Activated CD4-positive, alpha-beta memory T cell treated with anti-CD3 and anti-CD28 coated beads, Interleukin-2, amount 10 ng/mL, durations not matched to agents 7 days and 5 days (primary cell): ENCODE measurements at places on chromosomes 3 and 15. TPM values are rescaled to one million over a fixed set of nuclear protein-coding genes. Genes with fewer than 3 reads are reported as not detected.

The TRH gene
- not detected for total RNA-seq

The THPO gene
- not detected for total RNA-seq

The GHSR gene
- total RNA-seq = not detected

The RETNLB gene
- not detected for total RNA-seq

The LMAN1L gene
- 0.63 TPM for total RNA-seq

The MAN2C1 gene
- 196 TPM for total RNA-seq

The PDE12 gene
- total RNA-seq = 25.9 TPM

GRCh38 chr15:43105077-43105736, 631 bp downstream of the UBR1 start:
- H3K4me1 ChIP-seq = peaks cover 48% of the 10 kb centered on the region
- H3K27me3 ChIP-seq = no peaks in the 10 kb centered on the region
- peak overlapping the region; percentile 96 for H3K4me3 ChIP-seq
- H3K36me3 ChIP-seq = peaks cover 45% of the 10 kb centered on the region
- DNase-seq = peak; percentile 46

- H3K4me1 ChIP-seq = no peaks in the 10 kb centered on the region
- DNase-seq = no peak
- no peak overlapping the region for H3K27ac ChIP-seq
Measured at GRCh38 chr15:25890529-25890928, 27.4 kb upstream of the ATP10A start.

GRCh38 chr3:10277115-10277625, 15.6 kb downstream of the GHRL start:
- no peak overlapping the region for H3K27ac ChIP-seq
- no peak for DNase-seq
- H3K4me1 ChIP-seq = peaks cover 52% of the 10 kb centered on the region
- H3K36me3 ChIP-seq = peaks cover 68% of the 10 kb centered on the region

GRCh38 chr15:68770216-68770615, 50.5 kb downstream of the ANP32A start:
- H3K27ac ChIP-seq = no peak overlapping the region
- no peaks in the 10 kb centered on the region for H3K36me3 ChIP-seq
- no peak overlapping the region for H3K4me3 ChIP-seq
- no peaks in the 10 kb centered on the region for H3K4me1 ChIP-seq

DNA sequence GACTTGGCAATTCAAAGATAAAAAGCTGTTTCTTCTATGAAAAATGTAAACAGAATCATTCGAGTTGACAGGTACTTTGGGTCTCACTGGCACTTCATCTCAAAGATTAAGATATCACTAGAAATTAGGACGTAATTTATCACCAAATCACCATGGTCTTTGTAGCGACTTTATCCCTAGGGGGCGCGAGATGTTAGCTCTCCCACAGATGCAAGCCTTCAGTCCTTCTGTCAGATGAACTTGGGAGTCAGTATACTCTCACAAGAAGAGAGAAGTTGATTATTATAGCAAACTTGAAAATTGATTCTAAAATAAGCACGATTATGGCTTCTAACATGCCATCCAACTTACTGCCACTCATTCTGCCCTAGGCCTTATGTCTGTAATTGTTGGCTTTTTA, 150.3 kb downstream of the ALCAM start:
- H3K4me3 ChIP-seq = no peak overlapping the region
- no peak for DNase-seq
- H3K27ac ChIP-seq = no peak overlapping the region
- no peaks in the 10 kb centered on the region for H3K27me3 ChIP-seq
- peaks cover 3% of the 10 kb centered on the region for H3K4me1 ChIP-seq

GRCh38 chr3:12661926-12662592, 1.9 kb downstream of the RAF1 start:
- H3K27me3 ChIP-seq = no peaks in the 10 kb centered on the region
- H3K27ac ChIP-seq = peak overlapping the region; percentile 99

DNA sequence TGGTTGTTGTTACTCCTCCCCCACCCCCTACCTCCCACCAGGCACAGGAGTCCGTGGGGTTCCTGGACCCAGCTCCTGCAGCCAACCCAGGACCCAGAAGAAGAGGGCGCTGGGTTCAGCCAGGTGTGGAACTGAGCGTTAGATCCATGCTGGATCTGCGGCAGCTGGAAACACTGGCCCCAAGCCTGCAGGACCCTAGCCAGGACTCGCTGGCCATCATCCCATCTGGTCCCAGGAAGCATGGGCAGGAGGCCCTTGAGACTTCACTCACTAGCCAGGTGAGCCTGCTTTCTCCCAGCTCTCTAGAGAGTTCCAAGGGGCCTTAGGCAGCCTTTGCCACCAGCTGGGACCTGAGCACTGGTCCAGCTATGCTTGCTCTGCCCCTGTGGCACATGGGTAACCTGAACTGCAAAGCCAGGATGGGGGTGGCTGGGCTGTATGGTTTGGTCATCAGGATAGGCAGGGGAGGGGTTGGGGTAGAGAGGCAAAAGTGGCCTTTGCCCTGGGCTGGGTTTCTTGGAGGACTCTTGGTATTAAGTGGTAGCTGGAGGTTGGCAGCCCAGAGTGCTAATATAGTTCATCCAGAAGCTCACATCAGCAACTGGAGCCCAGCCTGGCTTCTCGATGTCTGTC, 7.0 kb upstream of the JMJD7 start:
- no peak overlapping the region for H3K4me3 ChIP-seq
- peaks cover 41% of the 10 kb centered on the region for H3K36me3 ChIP-seq
- no peak overlapping the region for H3K27ac ChIP-seq
- no peak for DNase-seq
- no peaks in the 10 kb centered on the region for H3K27me3 ChIP-seq

DNA sequence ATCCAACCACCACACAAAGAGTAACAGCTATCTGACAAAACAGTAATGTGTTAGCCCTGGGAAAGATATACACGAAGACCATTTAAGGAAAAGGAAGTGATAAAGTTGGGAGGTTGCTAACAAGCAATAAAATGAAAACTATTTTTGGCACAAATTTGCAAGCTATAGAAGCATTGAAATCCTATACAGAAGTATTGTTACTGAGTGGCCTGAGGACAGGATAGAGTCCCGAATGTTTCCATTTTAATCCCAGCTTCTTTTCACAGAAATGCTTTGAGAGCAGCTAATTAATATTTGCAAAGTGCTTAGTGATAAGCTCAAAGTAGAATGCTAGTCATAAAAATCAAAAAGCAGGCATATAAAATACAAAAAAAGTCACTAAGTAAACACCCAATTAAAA, 51.5 kb downstream of the RAD18 start:
- peaks cover 33% of the 10 kb centered on the region for H3K36me3 ChIP-seq
- DNase-seq = no peak
- no peaks in the 10 kb centered on the region for H3K4me1 ChIP-seq

- H3K4me1 ChIP-seq = peaks cover 25% of the 10 kb centered on the region
- peaks cover 55% of the 10 kb centered on the region for H3K36me3 ChIP-seq
- no peaks in the 10 kb centered on the region for H3K27me3 ChIP-seq
- peak; percentile 31 for DNase-seq
Measured at GRCh38 chr3:44992555-44993470, 16.8 kb downstream of the EXOSC7 start.

- peak overlapping the region; percentile 90 for H3K27ac ChIP-seq
- peaks cover 22% of the 10 kb centered on the region for H3K36me3 ChIP-seq
- H3K4me1 ChIP-seq = peaks cover 86% of the 10 kb centered on the region
Measured at GRCh38 chr3:18649666-18650363, 224.7 kb upstream of the SATB1 start.

GRCh38 chr3:190577225-190577624, 63.3 kb downstream of the IL1RAP start:
- DNase-seq = peak; percentile 27
- peaks cover 33% of the 10 kb centered on the region for H3K4me1 ChIP-seq
- no peaks in the 10 kb centered on the region for H3K27me3 ChIP-seq
- no peak overlapping the region for H3K27ac ChIP-seq
- H3K4me3 ChIP-seq = no peak overlapping the region

GRCh38 chr15:74784426-74785193, 2.7 kb downstream of the CSK start:
- no peaks in the 10 kb centered on the region for H3K27me3 ChIP-seq
- DNase-seq = no peak
- H3K4me3 ChIP-seq = peak overlapping the region; percentile 85
- peak overlapping the region; percentile 97 for H3K27ac ChIP-seq
- peaks cover 54% of the 10 kb centered on the region for H3K4me1 ChIP-seq
- H3K36me3 ChIP-seq = peaks cover 74% of the 10 kb centered on the region

GRCh38 chr3:5572168-5572567, 384.7 kb downstream of the EDEM1 start:
- no peak for DNase-seq
- H3K27ac ChIP-seq = no peak overlapping the region
- no peaks in the 10 kb centered on the region for H3K36me3 ChIP-seq

GRCh38 chr3:28376424-28376823, 27.8 kb upstream of the AZI2 start:
- H3K36me3 ChIP-seq = no peaks in the 10 kb centered on the region
- DNase-seq = no peak
- peaks cover 2% of the 10 kb centered on the region for H3K27me3 ChIP-seq
- H3K27ac ChIP-seq = no peak overlapping the region
- no peak overlapping the region for H3K4me3 ChIP-seq

DNA sequence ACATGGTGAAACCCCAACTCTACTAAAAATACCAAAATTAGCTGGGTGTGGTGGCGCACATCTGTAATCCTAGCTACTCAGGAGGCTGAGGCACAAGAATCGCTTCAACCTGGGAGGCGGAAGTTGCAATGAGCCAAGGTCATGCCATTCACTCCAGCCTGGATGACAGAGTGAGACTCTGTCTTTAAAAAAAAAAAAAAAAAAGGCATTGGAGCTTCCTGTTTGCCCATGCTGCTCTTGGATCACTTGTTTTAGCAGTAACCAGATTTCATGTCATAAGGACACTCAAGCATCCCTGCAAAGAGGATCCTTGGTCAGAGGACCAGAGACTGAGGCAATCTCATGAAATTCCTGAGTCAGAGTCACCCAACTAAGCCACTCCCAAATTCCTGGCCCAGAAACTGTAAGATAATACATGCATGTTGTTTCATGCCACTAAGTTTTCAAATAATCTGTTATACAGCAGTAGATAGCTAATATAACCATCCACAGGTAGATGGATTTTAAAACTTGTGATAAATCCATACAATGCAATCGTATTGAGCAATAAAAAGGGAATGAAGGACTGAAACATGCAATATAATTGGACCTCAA, 82.0 kb upstream of the XXYLT1 start:
- H3K4me3 ChIP-seq = no peak overlapping the region
- H3K4me1 ChIP-seq = no peaks in the 10 kb centered on the region
- H3K27ac ChIP-seq = no peak overlapping the region

GRCh38 chr15:87033056-87033455, 953.4 kb downstream of the AGBL1 start:
- no peak overlapping the region for H3K27ac ChIP-seq
- no peak for DNase-seq
- no peaks in the 10 kb centered on the region for H3K36me3 ChIP-seq
- no peaks in the 10 kb centered on the region for H3K27me3 ChIP-seq
- H3K4me1 ChIP-seq = no peaks in the 10 kb centered on the region
- no peak overlapping the region for H3K4me3 ChIP-seq

DNA sequence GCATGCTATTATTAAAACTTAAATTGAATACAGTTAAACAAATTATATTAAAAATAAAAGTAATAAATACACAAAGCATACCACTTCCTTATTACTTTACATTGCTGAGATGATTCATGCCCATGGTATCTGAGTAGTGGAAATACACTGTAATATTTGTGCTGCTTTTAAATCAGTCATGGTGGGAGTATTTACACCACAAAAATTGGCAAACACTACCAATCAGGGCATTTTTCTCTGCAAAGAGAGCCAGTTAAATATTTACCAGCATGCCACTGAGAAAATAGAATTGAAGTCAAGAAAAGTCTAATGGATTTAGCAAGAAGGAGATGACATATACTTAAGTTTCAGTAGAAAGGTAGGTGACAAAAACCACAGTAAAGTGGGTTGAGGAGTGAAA, 19.6 kb downstream of the PPARG start:
- H3K27me3 ChIP-seq = peaks cover 16% of the 10 kb centered on the region
- H3K27ac ChIP-seq = no peak overlapping the region
- no peak for DNase-seq
- H3K4me3 ChIP-seq = no peak overlapping the region
- no peaks in the 10 kb centered on the region for H3K36me3 ChIP-seq

GRCh38 chr15:100944244-100944895, 25.2 kb downstream of the LRRK1 start:
- no peaks in the 10 kb centered on the region for H3K4me1 ChIP-seq
- H3K27ac ChIP-seq = no peak overlapping the region
- no peak for DNase-seq
- no peaks in the 10 kb centered on the region for H3K36me3 ChIP-seq
- no peak overlapping the region for H3K4me3 ChIP-seq

DNA sequence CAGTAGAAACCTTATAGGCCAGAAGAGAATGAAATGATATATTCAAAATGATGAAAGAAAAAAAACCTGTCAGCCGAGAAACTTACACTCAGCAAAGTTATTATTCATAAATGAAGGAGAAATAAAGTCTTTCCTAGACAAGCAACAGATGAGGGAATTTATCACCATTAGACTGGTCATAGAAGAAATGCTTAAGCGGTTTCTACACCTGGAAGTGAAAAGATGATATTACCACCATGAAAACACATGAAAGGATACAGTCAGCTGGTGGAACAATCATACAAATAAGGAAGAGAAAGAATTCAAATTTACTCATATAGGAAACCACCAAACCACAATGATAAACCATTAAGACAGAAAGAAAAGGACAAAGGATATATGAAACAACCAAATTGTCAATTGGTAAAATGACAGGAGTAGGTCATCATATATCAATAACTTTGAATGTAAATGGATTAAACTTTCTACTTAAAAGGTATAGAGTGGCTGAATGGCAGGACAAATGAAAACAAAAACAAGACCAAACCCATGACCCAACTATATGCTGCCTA, 29.9 kb upstream of the PRR23C start:
- H3K4me1 ChIP-seq = peaks cover 3% of the 10 kb centered on the region
- no peak for DNase-seq
- peaks cover 8% of the 10 kb centered on the region for H3K27me3 ChIP-seq
- no peak overlapping the region for H3K27ac ChIP-seq
- H3K4me3 ChIP-seq = no peak overlapping the region
- no peaks in the 10 kb centered on the region for H3K36me3 ChIP-seq

DNA sequence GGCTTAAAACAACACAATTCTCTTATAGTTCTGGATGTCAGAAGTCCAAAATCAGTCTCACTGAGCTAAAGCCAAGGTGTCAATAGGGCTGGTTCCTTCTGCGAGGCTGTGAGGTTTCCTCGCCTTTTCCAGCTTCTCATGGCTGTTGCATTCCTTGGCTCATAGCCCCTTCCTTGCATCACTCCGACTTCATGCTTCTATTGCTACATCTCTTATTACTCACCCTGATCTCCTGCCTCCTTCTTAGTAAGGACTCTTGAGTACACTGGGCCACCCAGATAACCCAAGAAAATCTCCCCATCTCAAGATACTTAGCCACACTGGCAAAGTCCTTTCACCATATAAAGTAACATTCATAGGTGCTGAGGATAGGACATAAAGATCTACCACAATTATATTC, 193.9 kb downstream of the ADAMTS17 start:
- H3K4me1 ChIP-seq = no peaks in the 10 kb centered on the region
- H3K4me3 ChIP-seq = no peak overlapping the region
- DNase-seq = no peak
- H3K27me3 ChIP-seq = no peaks in the 10 kb centered on the region
- H3K36me3 ChIP-seq = peaks cover 2% of the 10 kb centered on the region
- no peak overlapping the region for H3K27ac ChIP-seq
